CD4-positive, alpha-beta T cell treated with Interferon alpha-2 for 1 hour (primary cell): ENCODE measurements at places on chromosomes 16 and 17.

DNA sequence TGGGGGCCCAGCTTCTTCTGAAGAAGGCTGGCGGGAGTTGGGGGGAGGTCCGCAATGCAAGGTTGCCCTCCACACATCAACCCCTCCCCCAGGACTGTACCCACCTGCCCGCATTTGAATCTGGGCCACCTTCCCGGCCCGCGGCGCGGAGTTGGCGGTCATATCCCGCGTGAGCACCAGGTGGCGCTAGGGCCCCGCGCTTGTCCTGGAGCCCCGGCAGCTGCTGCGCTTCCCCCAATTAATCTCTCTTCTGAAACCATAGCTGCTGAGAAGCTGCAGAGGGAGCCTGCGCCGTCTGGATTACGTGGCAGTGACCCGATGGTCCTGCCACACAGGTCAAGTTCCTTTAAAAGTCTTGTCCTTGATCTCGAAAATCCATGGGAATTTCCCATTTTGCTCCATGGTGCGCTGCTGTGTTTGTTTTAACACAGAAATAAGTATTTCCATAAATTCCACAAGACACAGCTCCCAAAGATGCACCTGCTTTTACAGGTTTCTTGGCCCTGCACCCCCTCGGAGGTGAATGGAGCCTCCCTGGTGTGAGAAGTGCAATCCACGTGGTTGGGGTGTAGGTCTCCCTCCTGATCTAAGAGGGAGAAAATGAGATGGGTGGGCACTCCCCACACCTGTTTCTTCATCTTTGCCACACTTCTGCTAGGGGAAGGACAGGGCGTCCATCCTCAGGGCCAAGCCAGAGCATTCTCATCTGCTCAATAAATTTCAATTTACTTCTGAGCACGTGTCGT lies 22.1 kb downstream of the COX4I1 start:
- peak; percentile 78 for DNase-seq

GRCh38 chr17:34671191-34671590 lies 91.8 kb downstream of the TMEM132E start:
- no peak for DNase-seq

- no peak for DNase-seq
Observed at GRCh38 chr17:78130090-78130436, 508 bp upstream of the TMC8 start.

- peak; percentile 70 for DNase-seq
Observed at GRCh38 chr16:9138731-9139501, 47.5 kb downstream of the HAPSTR1 start.

- DNase-seq = peak; percentile 84
Observed at GRCh38 chr16:24010440-24011089, 174.8 kb downstream of the PRKCB start.

GRCh38 chr16:79618041-79618691 lies 17.6 kb upstream of the MAF start:
- peak; percentile 29 for DNase-seq

DNA sequence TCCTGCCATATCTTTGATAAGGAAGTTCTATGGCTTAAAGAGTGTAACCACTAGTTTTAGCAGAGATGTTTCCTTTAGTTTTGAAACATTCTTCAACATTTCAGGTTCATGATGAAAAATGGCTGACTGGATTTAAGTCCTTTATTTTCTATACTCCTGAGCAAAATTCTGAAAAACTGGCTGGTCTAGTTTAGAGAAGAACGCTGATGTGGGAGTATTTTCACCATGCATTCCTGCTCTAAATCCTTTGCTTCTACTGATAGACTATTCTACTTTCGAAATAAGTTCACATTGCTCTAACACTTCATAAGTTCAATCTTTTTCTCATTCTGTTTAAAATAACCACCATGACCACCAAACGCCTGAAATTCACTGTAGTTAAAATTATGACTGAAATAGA lies 281.9 kb downstream of the FTO start:
- DNase-seq = no peak

- no peak for DNase-seq
Observed at GRCh38 chr16:22312897-22313781, 15.9 kb downstream of the POLR3E start.

GRCh38 chr16:84616515-84616914 lies 1.4 kb downstream of the COTL1 start:
- DNase-seq = no peak

DNA sequence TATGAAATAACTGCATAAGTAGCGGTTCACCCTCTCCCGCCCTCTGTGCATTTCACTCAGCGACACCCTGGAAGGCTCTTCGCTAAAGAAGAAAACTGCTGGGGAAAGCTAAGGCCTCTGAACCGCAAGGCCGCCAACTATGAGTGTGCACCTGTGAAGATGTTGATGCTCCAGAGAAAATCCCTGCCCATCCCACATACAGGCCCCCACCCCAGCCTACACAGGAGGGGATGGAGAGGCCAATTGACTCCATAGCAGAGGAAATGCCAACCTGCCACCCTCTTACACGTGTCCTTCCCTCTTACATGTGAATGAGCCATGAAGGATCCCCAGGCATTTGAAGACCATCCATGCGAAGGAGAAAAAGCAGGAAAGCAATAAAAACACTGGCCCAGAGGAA lies 104.8 kb downstream of the MGAT5B start:
- DNase-seq = no peak
